ENCODE measurements at places on chromosomes 1 and 21.

- DNase-seq = no peak
- H3K4me1 ChIP-seq = peaks cover 51% of the 10 kb centered on the region
- H3K27me3 ChIP-seq = no peaks in the 10 kb centered on the region
- peak overlapping the region; percentile 61 for H3K27ac ChIP-seq
- H3K4me3 ChIP-seq = no peak overlapping the region
Measured at GRCh38 chr1:39395357-39395831, 96.0 kb upstream of the BMP8A start.

GRCh38 chr1:156293895-156294294 is 1.6 kb downstream of the GLMP start:
- no peak for DNase-seq
- no peaks in the 10 kb centered on the region for H3K27me3 ChIP-seq
- H3K4me3 ChIP-seq = no peak overlapping the region
- no peaks in the 10 kb centered on the region for H3K36me3 ChIP-seq

DNA sequence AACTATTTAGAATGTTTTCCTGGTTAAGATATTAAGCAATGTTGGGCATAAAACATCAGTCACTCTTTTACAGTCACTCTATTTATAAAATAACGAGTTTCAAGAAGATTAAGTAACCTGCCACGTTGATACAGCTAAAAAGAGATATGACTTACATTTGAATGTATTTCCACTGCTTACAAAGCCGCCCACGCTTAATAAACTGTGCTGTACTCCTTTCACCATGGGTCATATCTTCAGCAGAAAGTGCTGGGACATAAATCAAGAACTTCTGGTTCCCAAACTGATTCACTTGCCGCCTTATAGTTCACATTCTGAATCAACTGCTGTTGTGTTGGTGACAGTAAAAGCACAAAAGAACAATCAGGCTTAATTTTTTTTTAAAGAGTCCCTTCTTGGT is 666.7 kb downstream of the NCAM2 start:
- no peak overlapping the region for H3K27ac ChIP-seq
- no peaks in the 10 kb centered on the region for H3K27me3 ChIP-seq
- no peaks in the 10 kb centered on the region for H3K4me1 ChIP-seq
- no peak overlapping the region for H3K4me3 ChIP-seq
- DNase-seq = no peak

DNA sequence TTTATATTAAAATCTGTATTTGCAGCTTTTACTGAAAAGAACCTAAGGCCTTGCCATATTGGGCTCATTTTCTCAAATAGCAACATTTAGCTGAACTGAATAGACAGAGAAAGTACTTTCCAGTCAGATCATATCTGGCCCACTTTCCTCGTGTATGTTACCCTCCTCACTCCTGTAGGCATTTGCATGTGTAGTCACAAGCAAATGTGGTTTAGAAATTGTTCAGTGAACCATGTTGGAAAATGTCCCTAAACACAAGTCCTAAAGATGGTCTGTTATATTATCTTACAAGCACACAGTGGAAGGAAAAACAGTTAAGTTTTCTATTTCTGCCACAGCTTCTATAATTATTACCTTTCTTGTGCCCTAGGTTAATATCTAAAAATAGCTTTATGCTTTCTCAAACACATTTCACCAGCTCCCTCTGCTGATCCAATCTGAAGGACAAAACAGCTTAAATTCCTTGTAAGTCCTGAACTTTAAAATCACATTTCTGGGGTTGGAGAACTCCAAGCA is 606 bp upstream of the FMO4 start:
- H3K36me3 ChIP-seq = no peaks in the 10 kb centered on the region
- peak overlapping the region; percentile 55 for H3K27ac ChIP-seq
- DNase-seq = no peak
- no peaks in the 10 kb centered on the region for H3K27me3 ChIP-seq
- H3K4me1 ChIP-seq = peaks cover 6% of the 10 kb centered on the region

GRCh38 chr21:26686278-26686677 is 113.2 kb upstream of the CYYR1 start:
- no peak overlapping the region for H3K4me3 ChIP-seq
- H3K27me3 ChIP-seq = no peaks in the 10 kb centered on the region
- H3K27ac ChIP-seq = no peak overlapping the region

DNA sequence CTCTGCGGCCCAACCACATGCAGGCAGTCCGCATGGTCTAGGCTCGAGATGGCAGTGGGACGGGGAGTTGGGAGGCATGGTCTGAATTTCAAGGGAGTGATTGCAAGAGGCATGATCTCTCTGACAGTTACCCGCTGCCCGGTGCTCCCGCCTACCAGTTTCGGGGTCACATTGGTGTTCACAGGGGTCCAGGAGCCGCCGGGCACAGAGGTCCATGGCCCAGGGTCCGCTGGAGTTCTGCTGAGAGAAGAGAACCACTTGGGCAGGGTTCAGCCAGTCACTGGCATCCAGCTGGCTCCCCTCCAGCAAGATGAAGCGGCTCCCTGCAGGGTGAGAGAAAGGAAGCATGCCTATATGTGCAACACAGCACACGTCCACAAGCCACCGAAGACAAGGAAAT is 141.3 kb downstream of the ASTN1 start:
- no peak for DNase-seq
- no peaks in the 10 kb centered on the region for H3K36me3 ChIP-seq
- H3K27me3 ChIP-seq = no peaks in the 10 kb centered on the region

DNA sequence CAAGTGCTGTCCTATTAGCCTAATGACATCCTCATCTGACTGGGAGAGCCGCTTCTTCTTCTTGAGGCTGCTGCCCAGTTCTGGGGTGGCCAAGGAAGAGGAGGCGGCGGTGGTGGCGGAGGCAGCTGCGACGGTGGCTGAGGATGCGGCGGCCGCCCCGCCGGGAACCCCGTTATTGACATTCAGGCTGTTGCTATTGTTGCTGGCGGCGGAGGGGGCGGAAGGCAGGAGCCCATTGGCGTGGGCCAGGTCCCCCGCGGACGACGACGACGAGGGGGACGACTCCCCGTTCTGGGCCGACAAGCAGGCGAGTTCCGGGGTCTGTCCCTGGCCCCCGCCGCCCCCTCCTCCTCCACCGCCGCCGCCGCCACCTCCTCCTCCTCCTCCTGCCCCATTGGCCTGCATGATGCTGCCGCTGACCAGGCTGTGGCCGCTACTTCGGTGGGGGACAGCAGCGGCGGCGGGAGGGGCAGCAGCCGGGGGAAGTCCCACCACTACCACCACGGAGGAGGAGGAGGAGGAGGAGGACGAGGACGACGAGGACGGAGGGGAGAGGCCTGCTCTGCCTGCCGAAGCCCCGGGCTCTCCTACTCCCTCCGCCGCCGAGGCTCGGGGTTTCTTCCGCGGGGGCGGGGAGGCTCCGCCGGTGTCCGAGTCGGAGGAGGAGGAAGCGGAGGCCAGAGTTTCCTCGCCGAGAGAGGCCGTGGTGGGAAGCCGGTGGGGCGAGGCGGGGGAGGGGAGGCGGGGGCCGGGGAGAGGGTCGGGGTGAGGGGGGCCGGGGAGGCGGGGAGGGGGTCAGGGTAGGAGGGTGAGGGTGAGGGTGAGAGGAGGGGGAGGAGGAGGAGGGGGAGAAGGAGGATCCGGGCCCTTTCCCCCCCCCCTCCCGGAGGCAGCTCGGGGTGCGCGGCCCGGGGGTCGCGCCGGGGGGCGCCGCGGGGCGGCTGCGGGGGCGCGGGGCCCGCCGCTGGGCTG is 610 bp downstream of the WDR26 start:
- H3K4me1 ChIP-seq = peaks cover 44% of the 10 kb centered on the region
- peak; percentile 55 for DNase-seq
- no peaks in the 10 kb centered on the region for H3K36me3 ChIP-seq
- peak overlapping the region; percentile 93 for H3K4me3 ChIP-seq
- H3K27me3 ChIP-seq = no peaks in the 10 kb centered on the region

- DNase-seq = no peak
- H3K27me3 ChIP-seq = no peaks in the 10 kb centered on the region
- H3K4me3 ChIP-seq = no peak overlapping the region
- H3K4me1 ChIP-seq = no peaks in the 10 kb centered on the region
- no peak overlapping the region for H3K27ac ChIP-seq
- H3K36me3 ChIP-seq = no peaks in the 10 kb centered on the region
Measured at GRCh38 chr1:173383351-173383750, 93.8 kb upstream of the PRDX6 start.

Data from adrenal gland (tissue), 19 donors.